ENCODE measurements at places on chromosomes 6 and 20.
A peak's percentile ranks its signal among the peaks of the same experiment; 100 is the strongest.

- no peak for DNase-seq
Observed at GRCh38 chr20:59429396-59429795, 129.0 kb downstream of the EDN3 start.

- DNase-seq, result peak; percentile 49
Observed at GRCh38 chr6:106608080-106608668, 21.1 kb downstream of the RTN4IP1 start.

GRCh38 chr6:6968731-6969552, 138.8 kb upstream of the RREB1 start:
- no peak for DNase-seq

DNA sequence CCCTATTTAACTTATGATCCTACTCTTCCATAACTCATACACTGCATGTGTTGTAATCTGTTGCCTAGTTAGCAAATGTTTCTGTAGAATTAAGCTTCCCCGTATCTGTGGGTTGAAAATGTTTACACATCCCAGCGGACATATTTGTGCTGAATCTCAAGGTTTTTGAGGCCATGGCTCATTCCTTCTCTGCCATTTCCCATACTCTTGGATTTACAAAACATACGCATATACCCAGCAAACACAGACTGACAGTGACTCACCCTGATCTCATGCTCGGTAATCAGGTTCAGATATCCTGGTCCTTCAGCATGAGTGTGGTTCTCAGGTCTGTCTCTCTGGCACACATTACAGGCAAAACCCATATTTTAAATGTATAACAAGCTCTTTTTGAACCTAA, 58.7 kb downstream of the AGPAT4 start:
- no peak for DNase-seq

- no peak for DNase-seq
Observed at GRCh38 chr20:63497946-63498935, 642 bp downstream of the EEF1A2 start.

DNA sequence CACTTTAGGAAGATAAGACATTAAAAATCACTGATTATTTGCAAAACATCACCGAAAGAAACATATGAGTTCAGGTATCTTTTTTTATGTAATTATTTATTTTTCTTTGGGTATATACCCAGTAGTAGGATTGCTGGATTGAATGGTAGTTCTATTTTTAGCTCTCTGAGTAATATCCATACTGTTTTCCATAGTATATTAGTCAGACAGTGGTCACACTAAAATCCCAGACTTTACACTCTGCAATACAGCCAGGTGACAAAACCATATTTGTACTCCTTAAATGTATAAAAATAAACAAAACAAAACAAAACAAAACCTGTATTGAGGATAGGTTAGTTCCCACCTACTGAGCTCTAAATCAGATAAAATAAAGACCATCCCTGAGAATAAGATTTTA, 1024.3 kb upstream of the EYS start:
- DNase-seq, result no peak

DNA sequence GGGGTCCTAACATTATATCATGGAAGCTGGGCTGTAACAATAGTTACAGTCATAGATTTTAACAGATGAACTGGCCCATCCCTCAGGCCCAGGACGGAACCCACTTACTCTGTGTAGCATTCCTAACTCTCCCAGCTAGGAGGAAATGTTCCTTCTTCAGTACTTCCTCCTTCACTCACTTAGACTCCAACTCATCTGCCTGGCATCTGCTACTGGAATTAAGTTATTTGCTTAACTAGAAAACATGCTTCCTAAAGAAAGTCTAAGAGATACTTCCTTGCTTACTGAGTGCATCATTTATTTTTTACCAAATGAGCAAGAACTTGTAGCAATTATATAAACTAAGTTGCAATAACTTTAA, 20.5 kb downstream of the GCLC start:
- no peak for DNase-seq

- DNase-seq, result peak; percentile 64
Observed at GRCh38 chr20:47785854-47786764, 828 bp upstream of the SULF2 start.

- DNase-seq, result no peak
Observed at GRCh38 chr6:161353208-161353613, 79.3 kb upstream of the AGPAT4 start.

- peak; percentile 32 for DNase-seq
Observed at GRCh38 chr20:12207875-12208274, 290.2 kb downstream of the BTBD3 start.

DNA sequence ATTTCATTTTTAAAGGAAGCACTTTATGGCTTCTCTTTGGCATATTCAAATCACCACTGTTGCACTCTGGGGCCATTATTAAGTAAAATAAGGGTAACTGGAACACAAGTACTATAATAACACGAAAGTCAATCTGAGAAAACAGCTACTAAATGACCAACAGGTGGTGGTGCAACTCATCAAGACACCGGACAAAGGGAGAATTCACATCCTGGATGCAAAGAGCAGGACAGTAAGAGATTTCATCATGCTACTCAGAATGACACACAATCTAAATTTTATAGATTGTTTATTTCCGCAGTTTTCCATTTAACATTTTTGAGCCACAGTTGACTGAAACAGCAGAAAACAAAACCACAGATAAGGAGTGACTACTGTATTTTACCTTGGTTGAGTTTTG, 27.6 kb upstream of the LY86 start:
- no peak for DNase-seq

DNA sequence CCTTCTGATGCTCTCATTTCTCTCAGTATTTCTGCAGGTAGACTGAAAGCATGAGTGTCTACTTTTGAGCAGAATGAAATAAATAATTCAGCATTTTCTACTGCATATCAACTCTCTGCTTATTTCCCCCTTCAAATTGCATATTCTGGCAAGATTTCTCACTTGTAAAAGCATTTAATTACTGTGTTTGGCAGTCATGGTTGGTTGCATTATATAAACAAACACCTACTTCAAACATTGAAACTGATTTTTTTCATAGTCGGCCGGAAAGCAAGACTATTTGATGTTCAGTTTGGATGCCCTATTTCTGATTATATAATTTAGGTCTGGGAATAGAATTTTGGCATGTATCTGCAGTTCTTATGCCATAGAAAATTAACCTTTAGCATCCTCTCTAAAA, 73.1 kb downstream of the PLEKHG1 start:
- no peak for DNase-seq

DNA sequence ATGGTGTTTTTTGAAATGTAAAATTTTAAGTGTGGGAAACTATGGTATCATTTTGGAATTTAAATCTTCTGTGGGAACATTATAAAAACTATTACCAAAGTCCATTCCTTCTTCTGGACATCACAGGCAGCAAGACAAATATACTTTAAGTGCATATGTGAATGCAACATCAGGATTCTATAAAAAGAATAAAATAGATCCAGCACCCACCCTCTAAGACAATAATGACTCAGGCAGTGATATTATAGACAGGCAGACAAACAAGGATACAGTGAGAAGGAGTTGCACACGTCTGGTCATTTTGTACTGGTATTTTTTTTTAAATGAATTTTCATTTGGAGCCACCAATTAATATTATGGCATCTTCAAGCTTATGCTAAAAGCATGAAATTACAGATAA, 21.1 kb upstream of the NEDD9 start:
- DNase-seq, result no peak

DNA sequence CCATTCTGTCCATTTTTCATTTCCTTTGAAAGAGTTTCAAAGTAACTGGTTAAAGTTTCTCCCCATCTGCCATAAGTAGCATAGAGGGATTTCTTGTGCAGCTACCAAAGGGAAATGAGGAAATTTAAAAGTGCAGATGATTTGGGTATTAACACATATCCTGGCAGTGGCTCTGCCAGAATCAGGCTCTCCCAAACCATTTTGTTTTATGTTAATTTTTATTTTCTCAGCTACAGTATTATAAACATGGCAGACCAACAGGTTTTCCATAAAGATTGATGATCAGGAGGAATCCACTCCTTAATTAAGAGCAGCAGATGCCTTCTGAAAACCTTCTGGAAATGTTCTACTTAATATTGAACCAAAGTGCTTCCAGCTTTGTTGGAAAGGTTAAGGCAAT, 13.9 kb downstream of the PLCB4 start:
- DNase-seq, result no peak

- no peak for DNase-seq
Observed at GRCh38 chr6:47733879-47734558, 35.6 kb downstream of the ADGRF4 start.

DNA sequence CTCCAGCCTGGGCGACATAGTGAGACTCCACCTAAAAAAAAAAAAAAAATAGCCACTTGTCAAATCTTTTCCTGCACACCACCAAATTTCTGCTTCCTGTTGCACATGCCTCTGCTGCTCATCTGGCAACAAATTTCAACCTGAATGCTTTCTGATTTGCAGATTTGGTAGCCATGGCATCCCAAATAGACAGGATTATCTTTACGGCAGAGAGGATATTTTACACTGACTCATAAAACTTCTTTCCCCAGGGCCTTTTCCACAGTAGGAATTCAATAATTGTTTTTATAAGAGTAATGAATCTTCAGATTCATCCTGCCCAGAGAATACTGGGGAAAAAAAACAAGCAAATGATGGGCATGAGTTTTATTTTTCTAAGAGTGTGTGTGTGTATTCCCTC, 264.6 kb downstream of the FRK start:
- DNase-seq, result peak; percentile 33

Measured in HEK293T (cell line).